ENCODE measurements at places on chromosomes 7 and 10. TPM values are rescaled to one million over a fixed set of nuclear protein-coding genes. Genes with fewer than 3 reads are reported as not detected.
A peak's percentile ranks its signal among the peaks of the same experiment; 100 is the strongest.

The HOGA1 gene
- total RNA-seq, result 0.21 TPM

The OR2A42 gene
- total RNA-seq, result not detected

The SLC29A3 gene
- 16.8 TPM for total RNA-seq

DNA sequence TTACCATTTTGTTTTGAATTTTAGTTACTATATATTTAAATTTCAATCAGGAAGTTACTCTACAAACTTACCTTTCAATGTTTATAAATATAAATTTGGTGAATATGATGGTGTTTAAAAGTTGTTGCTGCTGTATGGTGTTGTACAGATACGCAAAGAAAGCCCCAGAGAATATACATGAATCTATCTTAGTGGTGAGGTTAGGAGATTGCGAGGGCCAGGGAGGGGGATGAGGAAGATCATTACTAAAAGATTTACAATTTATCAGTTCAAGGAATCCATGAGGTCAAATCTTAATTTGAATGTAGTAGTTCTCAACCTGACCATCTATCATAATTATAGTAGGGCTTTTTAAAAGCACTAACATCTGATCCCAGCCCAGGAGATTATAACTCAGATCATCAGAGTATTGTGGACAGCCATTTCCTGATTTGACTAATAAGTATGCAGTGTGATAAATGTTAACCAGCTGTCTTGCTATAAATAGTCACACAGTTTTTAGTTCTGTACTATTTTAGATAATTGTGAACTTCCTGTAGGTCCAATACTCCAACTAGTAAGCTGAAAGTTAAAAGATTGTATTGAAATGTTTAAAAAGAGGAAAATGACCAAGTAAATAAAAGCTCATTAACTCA lies 23.6 kb downstream of the FAM3C start:
- H3K4me1 ChIP-seq, result no peaks in the 10 kb centered on the region
- no peak for DNase-seq
- H3K27me3 ChIP-seq, result no peaks in the 10 kb centered on the region
- H3K36me3 ChIP-seq, result peaks cover 67% of the 10 kb centered on the region
- no peak overlapping the region for H3K4me3 ChIP-seq

- no peak overlapping the region for H3K27ac ChIP-seq
- H3K27me3 ChIP-seq, result no peaks in the 10 kb centered on the region
- H3K4me3 ChIP-seq, result no peak overlapping the region
- no peak for DNase-seq
- H3K36me3 ChIP-seq, result no peaks in the 10 kb centered on the region
- H3K4me1 ChIP-seq, result no peaks in the 10 kb centered on the region
Observed at GRCh38 chr10:76882245-76882644, 755.4 kb downstream of the KCNMA1 start.

DNA sequence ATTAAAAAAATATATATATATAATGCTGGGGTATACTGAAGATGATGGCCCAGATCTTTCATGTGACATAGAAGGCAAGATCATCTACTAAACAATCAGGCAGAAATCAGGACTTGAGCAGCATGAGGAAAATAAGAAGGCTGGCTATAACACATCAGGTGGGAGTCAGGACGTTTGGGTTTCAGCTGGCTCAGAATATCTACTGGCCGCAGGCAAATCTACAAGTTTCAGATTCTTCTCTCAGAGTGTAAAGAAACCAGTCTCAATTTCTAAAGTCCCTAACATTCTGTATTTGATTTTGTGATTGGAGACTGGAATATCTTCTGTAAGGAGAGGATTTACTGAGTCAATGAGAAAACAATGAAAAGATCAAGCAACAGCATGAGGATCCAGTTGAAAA lies 37.7 kb upstream of the FAM3C start:
- no peak for DNase-seq
- H3K4me1 ChIP-seq, result peaks cover 4% of the 10 kb centered on the region
- H3K36me3 ChIP-seq, result no peaks in the 10 kb centered on the region
- H3K4me3 ChIP-seq, result no peak overlapping the region
- no peak overlapping the region for H3K27ac ChIP-seq
- H3K27me3 ChIP-seq, result no peaks in the 10 kb centered on the region

DNA sequence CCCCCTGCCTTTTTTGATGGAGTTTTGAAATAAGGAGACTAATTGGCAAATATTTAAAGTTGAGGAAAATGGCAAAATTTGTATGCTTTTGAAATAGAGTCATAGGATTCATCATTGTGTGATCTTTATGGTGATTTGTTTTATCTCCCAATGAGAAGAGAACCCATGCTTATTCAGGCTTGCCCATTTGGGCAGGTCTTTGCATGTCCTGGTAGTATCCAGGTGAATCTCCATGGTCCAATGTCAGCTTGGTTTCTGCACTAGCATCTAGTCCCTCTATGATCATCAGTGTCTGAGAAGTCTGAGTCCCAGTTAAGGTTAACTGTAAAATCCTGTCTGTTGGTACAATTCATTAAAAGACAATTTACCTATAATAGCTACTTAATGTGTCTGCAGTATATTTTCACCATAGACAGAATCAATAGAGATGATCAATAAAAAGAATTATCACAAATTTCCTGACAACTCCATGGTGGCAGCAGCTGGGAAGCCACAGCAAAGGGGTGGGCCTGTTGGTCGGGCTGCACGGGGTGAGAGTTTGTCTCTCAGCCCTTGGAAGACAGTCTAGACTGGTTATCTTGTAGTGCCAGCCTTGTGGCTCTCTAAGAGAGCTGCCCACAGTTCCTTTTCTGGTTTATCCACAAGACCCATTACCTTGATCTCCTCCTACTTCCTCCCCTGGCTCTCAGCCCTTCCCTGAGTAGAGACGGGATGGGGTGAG lies 22.2 kb upstream of the BMPER start:
- peaks cover 7% of the 10 kb centered on the region for H3K4me1 ChIP-seq
- H3K4me3 ChIP-seq, result no peak overlapping the region
- no peak overlapping the region for H3K27ac ChIP-seq
- H3K27me3 ChIP-seq, result no peaks in the 10 kb centered on the region
- DNase-seq, result no peak

DNA sequence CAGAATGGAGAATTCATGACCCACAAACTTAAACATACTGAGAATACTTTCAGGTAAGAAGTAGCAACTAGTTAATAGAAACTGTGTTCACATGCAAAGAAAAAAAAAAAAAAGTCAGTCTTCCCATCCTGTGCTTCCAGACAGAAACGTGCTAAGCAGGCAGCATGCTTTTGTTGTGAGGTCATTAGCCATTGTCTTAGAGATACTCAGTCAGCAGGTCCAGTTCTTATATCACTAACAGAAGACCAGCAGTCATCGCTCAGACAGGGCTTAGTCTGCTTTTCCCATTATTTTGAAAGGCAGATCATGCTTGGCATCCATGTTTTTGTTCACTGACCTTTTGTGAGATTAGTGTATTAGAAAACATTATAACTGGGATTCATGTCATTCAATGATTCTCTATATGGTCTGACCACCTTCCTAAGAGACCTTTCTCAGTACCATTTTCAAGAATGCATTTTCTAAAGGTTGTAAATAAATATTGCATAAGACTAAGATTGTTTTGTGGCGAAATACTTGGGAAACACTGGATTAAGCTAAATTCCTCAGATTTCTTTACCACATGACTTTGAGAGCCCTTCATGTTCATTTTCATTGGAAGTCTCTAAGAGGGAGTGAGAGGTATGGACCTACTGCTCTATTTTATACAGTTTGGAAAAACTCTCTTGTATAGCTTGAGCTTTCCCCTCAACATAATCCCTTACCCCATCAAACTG lies 45.0 kb upstream of the AGBL3 start:
- peaks cover 14% of the 10 kb centered on the region for H3K4me1 ChIP-seq
- peaks cover 32% of the 10 kb centered on the region for H3K36me3 ChIP-seq
- no peak overlapping the region for H3K4me3 ChIP-seq
- peak; percentile 57 for DNase-seq
- H3K27me3 ChIP-seq, result no peaks in the 10 kb centered on the region
- no peak overlapping the region for H3K27ac ChIP-seq
